ENCODE measurements at places on chromosomes 6 and 20.

DNA sequence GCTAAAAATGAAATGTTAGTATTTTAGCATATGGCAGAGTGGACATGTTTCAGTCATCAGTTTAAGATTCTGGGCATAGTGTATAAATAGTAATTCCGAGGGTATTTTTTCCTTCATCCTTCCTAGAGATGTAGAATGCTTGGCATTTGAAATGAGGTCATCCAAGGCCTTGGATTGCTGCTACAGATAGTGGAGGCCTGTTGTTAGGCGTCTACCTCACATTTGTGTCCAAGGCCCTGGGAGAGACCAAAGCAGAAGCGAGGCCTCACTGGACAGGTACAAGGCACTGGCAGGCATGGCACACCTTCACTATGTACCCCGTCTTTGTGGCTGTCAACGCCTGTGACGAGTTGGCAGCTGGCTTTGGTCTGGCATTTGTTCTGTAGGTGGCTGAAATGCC lies 58.0 kb downstream of the DTD1 start:
- DNase-seq, result no peak

GRCh38 chr20:2301164-2301622 lies 5.4 kb downstream of the TGM3 start:
- DNase-seq, result no peak

DNA sequence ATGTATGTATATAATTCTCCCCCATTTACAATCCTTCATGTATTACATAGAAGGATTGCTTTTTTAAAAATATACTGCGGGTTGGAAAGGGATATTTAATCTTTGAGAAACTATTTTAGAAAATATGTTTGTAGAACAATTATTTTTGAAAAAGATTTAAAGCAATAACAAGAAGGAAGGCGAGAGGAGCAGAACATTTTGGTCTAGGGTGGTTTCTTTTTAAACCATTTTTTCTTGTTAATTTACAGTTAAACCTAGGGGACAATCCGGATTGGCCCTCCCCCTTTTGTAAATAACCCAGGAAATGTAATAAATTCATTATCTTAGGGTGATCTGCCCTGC lies 3.6 kb downstream of the FOXC1 start:
- no peak for DNase-seq

DNA sequence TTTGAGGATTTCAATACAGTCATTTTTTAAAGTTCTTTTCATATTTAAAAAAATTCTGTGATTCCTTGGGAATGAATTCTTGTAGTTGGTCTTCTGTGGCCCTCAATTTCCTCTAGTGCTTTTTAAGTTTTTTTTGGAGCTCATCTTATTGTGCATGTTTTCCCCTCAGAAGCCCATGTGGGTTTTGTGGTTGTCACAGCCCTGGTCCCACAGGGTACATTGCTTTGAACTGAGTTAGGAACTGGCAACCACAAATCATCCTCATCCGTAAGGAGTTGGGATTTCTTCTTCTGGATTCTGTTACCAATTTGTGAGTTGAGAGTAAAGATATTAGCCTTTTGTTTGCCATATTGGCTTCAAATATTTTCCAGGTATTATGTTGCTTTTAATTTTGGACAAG lies 89.9 kb downstream of the AKAP7 start:
- DNase-seq, result no peak

- no peak for DNase-seq
These were observed 64.5 kb downstream of the EYA2 start for GRCh38 chr20:46959081-46959692.

GRCh38 chr6:48447251-48447650 lies 336.3 kb upstream of the PTCHD4 start:
- no peak for DNase-seq

- DNase-seq, result no peak
These were observed 129.2 kb upstream of the PRND start for GRCh38 chr20:4592316-4593148.

GRCh38 chr6:145948328-145948727 lies 15.8 kb downstream of the SHPRH start:
- DNase-seq, result no peak

DNA sequence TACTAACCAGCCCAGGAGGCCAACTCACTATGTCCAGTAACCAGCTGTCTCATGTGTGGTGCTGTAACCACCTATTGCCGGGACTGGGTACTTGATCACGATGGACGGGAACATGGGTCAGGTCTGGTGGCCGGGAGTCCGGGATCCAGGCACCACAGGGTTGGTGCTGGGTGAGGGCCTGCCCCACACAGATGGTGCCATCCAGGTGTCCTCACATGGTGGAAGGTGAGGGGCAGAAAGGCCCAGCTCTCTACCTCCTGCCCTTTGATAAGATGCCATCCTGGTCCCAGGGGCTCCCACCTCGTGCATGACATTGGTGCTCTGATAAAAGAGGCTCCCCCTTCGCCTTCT lies 116.3 kb downstream of the TAF4 start:
- DNase-seq, result no peak

- no peak for DNase-seq
These were observed 132.7 kb upstream of the LRFN2 start for GRCh38 chr6:40719671-40720374.

DNA sequence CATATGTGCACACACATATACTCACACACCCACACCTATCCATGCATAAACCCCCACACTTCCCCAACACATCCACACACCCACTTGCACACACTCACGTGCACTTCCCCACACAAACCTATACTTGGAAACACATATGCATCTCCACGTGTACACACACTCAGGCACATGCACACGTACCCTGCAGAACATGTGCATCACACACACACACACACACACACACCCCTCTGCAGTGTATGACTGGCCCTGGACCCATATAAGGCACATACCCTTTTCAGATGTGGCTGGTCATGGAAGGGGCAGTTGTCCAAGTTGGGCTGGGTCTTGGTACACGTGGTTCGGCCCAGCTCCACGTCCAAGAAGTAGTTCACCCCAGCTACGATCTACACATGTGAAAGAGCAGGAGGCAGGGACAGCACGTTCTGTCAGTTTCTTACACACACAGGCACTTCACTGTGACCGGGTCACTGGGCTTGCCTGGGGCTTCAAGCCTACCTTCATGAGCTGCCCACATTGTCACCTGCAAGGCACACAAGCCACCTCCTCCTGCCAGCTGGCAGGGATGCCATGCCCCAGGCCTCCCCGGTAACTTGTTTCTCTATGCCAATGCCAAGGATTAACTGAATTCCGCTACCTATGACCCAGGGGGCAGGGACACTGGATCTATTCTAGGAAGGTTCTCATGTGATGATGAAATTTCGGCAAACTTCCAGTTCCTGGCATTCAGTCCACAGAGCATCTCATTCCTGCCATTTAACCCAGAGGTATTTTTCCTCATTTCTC lies 2.6 kb downstream of the CST3 start:
- no peak for DNase-seq

- no peak for DNase-seq
These were observed 141.6 kb downstream of the BTBD9 start for GRCh38 chr6:38498085-38498484.

DNA sequence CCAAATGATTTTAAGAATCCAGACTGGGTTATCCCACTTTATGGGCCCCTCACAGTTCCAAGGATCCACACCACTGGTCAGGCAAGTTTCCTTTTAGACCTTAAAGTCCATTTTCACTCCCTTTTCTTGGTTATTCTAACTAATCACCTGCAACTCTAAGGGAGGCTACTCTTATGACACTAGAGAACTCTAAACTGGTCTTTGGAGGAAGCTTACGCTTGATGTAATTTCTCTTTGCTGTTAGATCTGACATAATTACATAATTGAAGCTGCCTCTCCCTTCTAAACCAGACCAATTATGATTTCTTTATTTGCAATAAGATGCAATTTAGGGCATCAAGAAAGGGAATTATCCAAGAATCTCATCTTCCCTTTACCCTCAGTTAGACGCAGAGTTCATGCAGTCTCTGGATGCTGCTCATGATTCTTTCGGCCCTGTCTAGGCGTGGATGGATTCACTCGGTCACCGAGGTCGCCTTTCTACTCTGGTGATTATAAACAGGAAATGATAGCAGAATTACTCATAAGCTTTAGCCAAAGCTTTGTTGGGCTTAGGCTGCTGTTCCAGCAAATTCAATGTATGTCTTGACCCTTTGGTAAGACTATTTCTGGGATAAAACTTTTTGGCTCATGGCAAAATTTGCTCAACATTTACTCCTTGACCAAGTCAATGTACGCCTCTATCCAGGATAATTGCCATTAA lies 166.4 kb upstream of the PRND start:
- DNase-seq, result no peak

- DNase-seq, result peak; percentile 71
These were observed 51.4 kb upstream of the SAYSD1 start for GRCh38 chr6:39166189-39166911.

DNA sequence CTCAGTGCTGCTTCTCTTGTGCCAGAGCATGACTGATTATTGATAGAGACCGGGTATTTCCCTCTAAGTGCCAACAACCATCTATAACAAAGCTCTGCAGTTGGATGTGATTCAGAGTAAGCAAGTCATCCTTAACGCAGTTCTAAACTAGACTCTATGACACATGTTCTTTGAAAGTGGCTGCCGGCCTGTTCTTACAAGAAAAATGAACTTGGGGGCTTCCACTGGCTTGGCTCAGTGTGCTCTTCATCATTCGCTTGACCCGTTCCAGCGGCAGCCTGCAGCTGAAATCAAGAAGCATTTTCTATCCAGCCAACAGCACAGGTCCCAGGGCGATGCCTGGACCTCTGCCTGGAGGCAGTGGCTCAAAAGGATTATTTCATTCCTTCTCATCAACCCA lies 29.8 kb downstream of the GFOD1 start:
- no peak for DNase-seq

DNA sequence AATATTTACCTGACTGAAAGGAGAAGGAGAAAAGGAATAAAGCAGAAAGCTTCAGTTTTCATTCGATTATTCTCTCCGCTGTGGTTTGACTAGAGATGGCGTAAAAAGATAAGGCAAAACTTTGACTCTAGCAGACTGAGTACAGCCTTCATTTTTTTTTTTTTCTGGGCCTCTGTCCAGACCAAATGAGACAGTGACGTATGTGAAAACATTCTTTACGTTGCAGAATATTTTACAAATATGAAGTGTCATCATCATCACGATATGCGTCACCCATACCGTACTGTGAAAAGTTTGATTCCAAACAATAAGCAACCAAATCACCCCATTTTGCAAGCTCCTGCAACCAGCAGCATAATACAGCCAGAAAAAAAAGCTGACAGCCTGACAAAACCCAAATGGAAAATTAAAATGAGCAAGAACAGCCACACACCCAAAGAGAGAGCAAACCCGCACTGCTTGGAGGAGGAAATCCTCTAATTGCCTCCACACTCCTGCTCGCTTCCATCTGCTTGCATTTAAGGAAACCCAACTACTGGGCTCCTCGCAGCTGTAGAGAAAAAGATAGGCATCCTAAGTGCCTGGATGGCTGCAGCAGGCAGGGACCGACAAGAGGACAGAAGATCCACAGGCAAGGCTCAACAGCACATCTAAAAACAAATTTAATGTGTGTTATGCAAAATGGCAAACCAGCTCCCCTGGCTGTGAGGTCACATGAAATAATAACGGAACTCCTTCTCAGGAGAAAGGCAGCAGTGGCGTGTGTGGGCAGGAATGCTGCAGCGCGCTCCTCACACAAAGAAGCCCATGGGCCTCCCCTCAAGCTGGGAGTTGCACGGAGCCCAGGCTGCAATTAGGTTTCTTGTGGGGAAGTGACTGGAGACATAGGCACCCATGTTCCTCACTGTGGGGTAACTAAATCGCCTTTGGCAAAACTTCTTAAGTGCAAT lies 113.1 kb downstream of the FYN start:
- peak; percentile 95 for DNase-seq

DNA sequence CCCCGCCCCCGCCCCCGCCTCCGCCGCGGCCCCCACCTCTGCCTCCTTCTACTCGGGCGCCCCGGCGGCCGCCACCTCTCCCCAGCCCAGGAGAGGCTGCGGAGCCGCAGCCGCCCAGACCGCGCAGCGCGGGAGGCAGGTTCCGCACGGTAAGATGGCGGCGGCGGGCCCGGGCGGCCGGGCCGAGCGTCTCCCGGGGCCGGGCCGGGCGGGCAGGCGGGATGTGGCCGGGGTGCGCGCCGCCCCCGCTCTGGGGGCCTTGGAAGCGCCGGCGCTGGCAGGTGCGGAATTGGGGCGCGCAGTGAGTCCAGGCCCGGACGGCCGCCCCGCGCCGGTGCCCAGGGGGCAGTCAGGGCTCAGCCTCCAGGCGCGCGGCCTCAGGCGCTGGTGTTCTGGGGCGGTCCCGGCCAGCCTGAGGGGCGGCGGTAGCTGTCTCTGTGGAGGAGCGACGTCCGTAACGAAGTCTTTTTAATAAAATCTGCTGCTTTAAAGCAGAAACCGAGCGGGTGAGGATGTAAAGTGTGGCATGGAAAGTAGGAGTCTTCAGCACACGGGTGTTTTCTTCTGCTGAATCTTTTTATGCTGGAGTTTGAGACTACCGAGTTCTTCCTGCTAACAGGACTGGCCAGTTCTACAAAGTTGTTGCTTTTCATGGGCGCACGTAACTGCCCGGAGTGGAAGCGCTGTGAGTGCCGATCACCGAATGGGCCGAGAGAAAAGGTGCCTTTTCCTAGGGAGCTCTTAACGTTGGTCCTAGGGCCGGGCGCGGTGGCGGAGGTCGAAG lies at the start of gene GID8:
Gene GID8 (plus strand): TSS at position 43 of the 784 bp plus-strand sequence. CDS start 3,356 bp downstream, outside the sequence.
- peak; percentile 69 for DNase-seq

DNA sequence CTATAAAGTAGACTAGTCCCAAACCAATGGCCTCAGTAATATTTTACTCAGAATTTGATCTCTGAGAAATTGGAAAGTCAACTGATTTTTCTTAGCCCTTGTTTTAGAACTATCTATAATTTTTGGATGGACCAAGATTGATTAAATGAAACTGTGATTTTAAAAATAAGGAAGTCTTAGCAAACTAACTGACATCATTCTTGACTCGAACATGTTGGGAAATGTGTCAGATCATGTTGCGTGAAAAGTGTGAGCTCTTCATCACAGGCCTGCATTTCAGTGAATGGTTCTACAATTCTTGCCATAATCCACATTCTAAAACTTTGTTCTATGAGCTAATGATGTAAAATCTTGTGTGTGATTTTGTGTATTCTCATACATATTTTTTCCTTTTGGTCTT lies 11.0 kb downstream of the TNFAIP3 start:
- DNase-seq, result no peak

DNA sequence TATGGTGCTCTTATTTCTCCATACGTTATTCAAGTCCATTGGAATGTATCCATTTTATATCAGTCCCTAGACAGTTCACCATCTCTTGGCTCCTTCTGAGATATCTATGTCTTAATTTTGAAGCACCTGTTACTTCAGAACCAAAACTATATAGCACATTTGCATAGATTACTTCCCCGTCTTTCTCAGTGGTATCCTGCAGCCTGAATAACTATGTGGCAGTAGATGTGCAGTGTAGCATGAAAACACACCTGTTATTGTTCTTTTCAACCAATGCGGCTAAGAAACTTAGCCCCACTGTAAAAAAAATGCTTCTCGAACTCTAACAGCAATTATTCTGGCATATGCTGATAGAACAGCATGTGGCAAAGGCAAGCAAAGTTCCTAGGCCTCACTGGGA lies 1184.4 kb upstream of the ADGRB3 start:
- DNase-seq, result peak; percentile 74

GRCh38 chr6:96947055-96947454 lies 22.5 kb downstream of the KLHL32 start:
- DNase-seq, result no peak

GRCh38 chr6:33683051-33683571 lies 28.4 kb downstream of the UQCC2 start:
- DNase-seq, result peak; percentile 20

Measured in NCI-H526 (cell line).